Stimulated activated CD4-positive, alpha-beta T cell treated with anti-CD3 and anti-CD28 coated beads, Interleukin-1b, Interleukin-23, amount 100 ng/mL, for 1 hour (primary cell): ENCODE measurements at places on chromosomes 6 and 20.

DNA sequence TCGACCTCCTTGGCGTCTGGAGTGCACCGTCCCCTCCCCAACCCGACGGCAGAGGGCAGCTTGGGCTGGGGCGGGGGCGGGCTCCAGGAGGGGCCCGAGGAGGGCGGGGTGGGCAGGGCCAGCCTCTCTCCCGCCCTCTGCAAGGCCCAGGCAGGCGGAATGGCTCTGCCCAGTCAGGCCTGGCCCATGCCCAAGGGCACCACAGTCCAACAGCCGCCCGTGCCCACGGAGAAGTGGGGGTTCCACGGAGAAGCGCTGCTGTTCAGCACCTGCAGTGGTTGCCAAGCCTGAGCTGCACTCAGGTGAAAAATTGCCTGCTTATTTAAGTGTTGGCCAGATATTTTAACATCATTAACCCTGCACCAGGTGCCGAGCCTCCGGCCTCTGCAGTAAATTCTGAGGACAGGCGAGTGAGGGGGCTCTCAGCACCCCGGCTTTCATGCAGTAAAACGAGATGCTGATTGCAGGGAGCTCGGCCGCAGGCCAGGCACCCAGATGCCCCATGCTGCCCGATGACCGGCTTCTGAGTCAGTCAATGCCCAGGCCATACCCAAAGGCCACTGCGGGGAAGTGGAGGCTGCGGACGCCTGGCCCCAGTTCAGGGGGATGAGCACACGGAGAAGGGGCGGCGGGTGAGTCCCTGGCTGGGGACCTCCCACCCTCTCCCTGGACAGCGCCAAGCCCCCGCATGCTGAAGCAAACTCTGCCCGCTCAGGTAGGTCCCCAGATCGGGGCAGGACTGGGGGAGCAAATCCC, at the start of gene SRMS:
SRMS (minus strand) TSS at position 25 of the 756 bp plus-strand sequence. CDS start 286 bp downstream, outside the sequence.
- no peak for DNase-seq

- no peak for DNase-seq
Observed at GRCh38 chr20:8969146-8969583, 99.7 kb upstream of the PLCB4 start.

GRCh38 chr20:58634521-58635278, 16.4 kb upstream of the STX16 start:
- no peak for DNase-seq

DNA sequence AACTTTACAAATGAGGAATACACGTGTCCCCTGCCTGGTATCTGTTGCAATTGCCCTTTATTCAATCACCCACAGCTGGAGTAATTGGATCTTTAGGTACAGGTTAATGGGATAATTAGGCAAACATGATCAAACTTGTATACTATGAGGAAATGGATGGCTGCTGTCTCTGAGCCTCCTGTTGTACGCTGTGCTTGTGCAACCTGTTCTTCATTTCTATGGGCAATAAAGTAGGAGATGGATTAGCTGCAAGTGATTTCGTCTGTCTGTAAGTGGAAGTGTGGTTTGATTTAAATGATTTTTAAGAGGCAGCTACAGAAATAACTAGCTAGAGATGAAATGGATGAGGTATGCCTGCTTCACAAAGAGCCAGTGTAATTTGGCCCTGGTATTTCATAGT, 474.1 kb downstream of the RNF144B start:
- DNase-seq, result no peak

GRCh38 chr6:37138856-37139229, 31.1 kb upstream of the PIM1 start:
- DNase-seq, result no peak

DNA sequence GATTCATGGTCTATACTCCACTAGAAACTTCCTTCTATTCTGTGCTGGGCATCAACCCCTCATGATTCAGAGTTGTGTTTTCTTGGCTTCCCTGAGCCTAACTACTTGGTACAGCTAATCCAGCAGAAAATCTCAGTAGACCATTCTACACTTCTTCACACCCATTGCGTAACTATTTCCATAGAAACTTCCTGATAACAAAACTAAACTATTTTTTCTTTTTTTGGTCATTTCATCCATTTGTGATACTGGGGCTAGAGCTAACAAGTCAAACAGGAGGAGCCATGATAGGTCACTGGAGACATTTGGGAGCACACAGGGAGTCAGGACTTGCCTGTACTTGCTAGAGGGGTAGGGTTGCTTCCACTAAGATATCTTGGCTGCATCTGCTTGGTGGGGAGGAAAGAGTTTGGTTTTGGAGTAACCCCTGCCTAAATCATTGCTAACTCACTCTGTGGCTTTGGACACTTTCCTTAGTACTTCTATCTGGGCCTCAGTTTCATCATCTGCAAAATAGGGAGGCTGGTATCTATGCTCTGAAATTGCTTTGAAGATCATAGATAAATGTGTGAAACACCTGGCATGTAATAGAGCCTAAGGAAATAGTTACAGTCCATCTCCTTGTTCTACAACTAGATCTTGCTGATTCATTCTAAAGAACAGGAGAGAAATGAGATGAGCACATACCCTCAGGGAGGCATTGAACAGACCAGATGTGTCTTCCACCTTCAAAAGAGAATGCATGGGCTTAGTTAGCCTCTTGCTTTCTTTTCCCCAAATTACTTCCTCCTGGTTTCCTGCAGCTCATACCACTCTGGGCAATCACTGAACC, 127.9 kb upstream of the ADGRF1 start:
- no peak for DNase-seq

DNA sequence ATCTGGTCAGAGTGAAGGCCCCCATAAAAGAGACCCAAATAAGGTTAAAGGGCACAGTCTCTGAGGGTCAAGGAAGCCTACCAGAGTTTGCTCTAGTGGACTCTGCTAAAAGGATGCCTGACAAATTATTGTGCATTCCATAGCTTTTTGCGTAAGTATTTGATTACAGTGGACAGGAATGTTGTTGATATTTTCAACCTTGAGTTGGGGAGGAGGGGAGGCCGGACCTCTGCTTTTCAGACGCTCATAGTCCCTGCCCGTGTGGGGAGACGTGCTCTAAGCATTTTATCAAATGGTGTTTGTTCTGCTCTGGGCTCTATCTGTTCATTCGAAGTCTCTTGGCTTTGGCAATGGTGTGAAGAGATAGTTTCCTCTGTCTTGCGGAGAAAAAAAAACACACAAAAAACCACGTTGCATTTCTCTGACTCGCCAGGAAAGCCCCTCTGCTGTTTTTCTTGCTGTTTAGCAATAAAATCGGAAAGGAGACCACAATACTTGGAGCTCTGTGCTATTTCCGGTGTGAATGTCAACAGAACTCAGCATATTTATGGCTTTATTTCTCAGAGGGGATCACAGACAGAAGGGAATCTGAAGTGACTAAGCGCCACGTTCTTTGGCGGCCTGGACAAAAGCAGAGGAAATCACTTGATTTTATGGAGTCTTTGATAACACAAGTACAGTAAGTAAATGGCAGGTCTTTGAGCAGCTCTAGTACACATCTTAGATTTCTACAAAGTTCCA, 159.8 kb downstream of the ZFP64 start:
- DNase-seq, result no peak

DNA sequence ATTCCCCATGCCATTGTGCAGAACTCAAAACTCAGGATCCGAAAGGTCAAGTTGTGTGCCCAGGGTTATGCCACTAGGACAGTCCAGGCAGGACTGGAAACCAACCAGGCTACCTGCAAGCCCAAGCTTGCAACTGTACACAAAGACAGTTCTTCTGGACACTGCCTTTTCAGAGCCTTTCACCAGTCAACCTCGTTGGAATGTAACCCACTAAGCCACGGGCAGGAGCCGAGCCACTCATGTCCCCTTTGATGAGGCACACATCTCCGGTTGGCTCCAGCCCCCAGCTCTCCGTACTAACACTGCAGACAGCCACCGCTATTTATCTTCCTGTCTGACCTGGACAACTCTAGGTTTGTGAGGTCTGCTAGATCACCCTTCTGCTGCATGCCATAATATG, 62.5 kb downstream of the BMP7 start:
- no peak for DNase-seq

GRCh38 chr6:142844065-142844755, 100.8 kb downstream of the HIVEP2 start:
- no peak for DNase-seq

- no peak for DNase-seq
Observed at GRCh38 chr6:6764764-6765434, 176.4 kb downstream of the LY86 start.

DNA sequence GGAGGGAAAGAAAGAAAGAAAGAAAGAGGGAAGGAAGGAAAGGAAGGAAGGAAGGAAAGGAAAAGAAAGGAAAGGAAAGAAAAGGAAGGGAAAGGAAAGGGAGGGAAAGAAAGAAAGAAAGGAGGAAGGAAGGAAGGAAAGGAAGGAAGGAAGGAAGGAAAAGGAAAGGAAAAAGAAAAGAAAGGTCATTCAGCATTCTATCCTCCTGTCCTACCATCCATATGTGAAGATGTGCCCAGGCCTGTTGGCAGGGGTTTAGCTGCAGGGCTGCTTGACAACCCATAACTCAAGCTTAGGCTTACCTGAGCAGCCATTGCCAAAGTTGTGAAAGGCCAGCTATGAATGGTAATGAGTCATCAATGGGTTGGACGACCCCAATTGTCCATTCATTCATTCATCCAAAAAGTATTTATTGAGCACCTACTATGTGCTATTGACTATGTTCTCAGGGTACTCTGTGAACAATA, 49.9 kb upstream of the OCSTAMP start:
- no peak for DNase-seq
